ENCODE measurements at places on chromosomes 11 and 22.
A peak's percentile ranks its signal among the peaks of the same experiment; 100 is the strongest.

DNA sequence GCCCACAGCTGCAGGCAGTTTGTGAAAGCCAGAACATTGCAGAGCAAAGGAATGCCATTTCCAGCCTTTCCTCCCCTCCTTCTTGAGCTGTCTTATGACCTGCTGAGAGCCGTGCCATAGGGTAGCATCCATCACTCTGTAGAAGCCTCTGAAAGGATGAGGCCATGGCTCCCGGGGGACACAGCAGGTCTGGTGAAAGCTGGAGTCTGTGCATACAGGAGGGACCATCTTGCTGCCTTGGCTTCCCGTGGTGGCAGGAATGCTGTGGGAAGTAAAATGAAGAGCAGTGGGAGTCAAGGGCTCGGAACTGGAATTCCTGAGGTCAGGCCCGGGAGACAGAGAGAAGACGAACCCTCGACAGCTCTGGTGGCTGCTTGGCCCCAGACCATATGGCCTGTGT, 30.9 kb downstream of the ANO1 start:
- DNase-seq = peak; percentile 48

- DNase-seq = no peak
Observed at GRCh38 chr11:33333816-33334215, 76.6 kb downstream of the HIPK3 start.

GRCh38 chr11:61923166-61924063, 6.0 kb upstream of the RAB3IL1 start:
- DNase-seq = peak; percentile 74

- peak; percentile 70 for DNase-seq
Observed at GRCh38 chr11:123111465-123111864, 49.5 kb upstream of the HSPA8 start.

DNA sequence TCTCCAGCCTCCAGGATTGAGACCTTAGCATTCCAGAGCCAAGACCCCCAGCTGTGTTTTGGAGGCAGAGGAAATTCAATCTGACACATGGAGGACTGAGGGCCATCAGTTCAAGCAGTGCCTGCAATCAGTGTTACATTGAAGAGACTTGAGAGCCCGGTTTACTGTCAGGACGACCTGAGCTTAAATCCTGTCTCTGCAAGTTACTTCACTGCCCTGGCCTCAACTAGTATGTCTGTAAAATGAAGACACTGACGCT, 35.1 kb downstream of the TRIM29 start:
- DNase-seq = no peak

DNA sequence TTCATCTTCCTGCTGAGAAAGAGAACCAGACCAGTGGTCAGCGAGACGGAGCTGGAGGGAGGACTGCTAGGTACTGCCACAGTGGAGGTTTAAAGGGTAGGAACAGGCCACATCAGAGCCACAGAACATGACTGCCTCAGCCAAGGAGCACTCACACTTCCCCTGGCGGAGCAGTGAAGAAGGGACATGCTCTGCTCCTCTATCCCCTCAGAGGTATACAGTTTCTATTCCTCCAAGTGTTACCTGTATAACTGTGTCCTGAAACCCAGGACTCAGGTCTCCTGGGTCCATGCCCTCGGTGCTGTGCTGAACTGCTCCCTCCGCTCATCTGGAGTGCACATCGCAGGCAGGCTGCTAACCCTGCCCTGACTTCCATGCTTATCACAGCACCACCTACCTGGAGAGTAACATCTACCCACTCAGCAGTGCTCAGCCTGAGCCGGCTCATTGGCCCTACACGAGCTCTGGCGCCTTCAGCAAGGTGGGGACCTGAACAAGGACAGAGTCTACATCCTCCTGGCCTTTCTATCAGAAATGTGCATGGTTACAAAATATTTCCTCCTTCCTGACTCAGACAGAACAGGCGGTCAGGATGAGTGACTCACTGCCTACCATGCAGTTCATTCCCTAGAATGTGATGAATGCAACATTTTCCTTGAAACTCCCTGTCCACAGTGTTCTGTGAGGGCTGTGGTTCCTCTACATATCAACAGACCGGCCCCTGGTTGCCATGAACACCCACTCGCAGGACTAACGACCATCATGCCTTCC, 52.9 kb downstream of the C11orf58 start:
- peak; percentile 96 for DNase-seq

All from choroid plexus epithelial cell (primary cell).